Activated naive CD4-positive, alpha-beta T cell treated with Interleukin-2 at 50 U/mL for 16 hours (primary cell): ENCODE measurements at places on chromosomes 5 and 9.

DNA sequence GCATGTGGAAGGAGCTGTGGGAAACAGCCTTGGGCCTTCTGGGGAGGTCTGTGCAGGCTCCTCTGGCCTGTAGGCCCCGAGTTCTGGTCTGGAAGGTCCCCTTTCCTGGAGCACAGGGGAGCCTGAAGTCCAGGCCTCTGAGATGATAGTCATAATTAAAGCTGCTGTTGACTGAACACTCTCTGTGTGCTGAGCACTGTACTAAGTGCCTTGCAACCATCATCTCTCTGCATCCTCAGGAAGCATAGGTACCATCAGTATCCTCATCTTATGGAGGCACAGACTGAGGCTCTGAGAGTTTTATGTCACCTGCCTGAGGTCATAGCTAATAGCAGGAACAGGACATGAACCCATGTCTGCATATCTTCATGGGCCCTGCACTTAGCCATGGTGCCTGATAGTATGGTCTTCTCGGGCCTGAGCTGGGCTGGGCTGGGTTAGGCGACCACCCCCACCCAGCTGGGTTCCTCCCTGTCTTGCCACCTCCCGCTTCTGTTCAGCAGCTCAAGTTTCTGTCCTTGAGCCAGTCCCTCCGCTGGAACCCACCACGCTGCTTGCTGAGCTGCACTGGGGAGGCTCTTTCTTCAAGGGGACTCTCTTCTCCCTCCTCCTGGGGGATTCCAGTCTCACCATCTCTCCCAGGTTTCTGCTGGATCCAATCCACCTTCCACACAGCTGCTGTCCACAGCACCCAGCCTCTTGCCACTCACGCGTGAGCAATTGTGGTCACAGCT is 27.6 kb downstream of the LMX1B start:
- DNase-seq = no peak

DNA sequence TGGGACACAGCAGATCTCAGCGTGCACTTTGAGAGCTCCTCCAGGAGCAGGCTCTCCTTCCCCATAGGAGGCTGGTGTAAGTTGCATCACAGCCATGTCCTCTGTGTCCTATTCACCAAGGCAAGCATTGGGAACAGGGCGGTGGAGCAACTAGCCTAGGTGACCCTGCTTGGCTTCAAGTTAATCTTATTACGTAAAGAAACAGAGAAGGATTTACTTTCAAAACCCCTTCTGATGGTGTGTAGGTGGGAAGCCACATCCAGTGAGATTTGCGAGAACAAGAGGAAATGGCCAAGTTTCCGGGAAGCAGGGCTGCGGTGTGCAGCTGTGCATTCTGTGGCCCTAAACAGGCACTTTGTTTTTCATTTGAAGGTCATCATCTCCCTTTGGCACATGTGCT is 80.2 kb downstream of the TRIO start:
- no peak for DNase-seq

DNA sequence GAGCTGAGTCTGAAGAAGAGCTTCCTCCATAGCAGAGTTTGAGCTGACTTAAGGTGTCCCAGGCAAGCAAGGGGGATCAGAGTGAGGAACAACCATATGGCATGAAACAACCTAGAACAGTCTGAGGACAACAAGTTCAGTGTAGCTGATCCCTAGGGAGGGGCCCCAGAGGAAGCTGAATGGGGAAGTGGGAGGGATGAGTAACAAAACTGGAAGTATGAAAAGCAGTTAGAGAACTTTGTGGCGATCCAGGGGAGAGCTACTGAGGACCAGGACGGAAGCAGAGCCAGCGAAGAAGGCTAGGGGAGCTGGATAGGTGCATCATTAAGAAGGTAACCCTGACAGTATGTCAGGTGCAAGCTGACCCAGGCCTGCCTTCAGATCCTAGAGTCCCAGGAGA is 580.8 kb downstream of the BNC2 start:
- no peak for DNase-seq

DNA sequence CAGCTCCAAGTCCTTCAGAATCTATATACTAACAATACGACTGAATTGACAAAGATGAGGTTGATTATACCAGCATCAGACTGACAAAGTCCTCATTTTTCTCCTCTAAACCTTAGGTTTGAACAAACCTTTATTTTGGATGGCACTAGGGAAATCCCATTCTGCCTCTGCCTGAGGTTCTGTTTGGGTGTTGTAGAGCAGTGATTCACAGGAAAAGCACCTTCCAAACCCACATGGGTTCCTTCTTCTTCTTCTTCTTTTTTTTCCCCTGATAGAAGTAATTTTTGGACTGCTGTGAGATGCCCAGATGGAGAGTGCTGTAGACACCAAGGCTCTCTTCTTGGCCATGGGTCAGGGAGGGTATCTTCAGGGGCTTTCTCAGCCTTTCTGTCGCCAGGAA is 164.9 kb upstream of the PAPPA start:
- DNase-seq = no peak

DNA sequence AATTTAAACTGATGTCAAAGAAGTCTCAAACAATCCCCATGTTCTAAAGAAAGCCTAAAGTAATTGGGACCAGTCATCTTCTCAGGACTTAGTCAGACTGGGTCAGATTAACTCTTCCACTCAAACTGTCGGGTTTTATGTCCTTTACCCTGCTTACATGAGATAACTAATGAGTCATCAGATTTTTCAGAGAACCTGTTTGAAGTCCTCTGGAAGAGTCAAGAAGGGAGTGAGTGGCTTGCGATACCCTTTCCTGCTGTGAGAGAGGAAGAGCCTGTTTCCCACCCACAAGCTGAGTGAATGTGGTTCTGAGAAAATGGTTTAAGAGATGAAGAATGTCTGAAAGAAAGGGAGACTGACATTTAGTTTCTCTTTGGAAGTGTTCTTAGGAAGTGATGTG is 1866.7 kb upstream of the C9orf72 start:
- DNase-seq = no peak
